ENCODE measurements at places on chromosomes 13 and 19. TPM values are rescaled to one million over a fixed set of nuclear protein-coding genes. Genes with fewer than 3 reads are reported as not detected.

The OVOL3 gene
- total RNA-seq: not detected

The TMEM150B gene
- total RNA-seq: not detected

The CFD gene
- total RNA-seq: 363 TPM

The CLEC17A gene
- not detected for total RNA-seq

DNA sequence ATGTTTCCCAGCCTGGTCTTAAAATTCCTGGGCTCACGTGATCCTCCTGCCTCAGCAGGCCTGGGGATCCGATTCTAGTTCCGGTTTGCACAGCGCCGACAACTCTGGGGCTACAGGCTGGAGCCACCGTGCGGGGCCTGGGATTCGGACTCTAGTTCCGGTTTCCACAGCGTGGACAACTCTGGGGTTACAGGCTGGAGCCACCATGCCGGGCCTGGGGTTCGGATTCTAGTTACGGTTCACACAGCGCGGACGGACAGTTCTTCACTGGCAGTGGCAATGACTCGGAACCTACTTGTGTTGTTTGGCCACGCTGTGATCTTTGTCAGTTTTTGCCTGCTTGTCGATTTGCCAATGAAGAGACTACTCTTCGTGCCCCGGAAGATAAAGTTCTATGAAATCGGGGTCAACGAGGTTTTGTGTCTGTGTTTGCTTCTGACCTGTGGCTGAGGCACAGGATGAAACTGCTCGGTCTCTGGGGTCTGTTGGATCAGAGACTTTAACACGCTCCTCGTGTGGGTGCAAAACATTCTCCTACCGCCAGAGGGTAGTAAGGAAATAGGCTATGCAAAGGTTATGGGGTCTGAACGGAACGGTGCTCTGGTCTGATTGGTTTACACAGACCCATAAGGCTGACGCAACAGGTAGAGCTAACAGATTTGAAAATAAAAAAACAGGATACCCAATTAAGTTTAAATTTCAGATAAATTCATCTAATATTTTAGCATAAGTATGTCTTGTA lies 12.1 kb upstream of the ZSCAN1 start:
- DNase-seq: peak; percentile 73

DNA sequence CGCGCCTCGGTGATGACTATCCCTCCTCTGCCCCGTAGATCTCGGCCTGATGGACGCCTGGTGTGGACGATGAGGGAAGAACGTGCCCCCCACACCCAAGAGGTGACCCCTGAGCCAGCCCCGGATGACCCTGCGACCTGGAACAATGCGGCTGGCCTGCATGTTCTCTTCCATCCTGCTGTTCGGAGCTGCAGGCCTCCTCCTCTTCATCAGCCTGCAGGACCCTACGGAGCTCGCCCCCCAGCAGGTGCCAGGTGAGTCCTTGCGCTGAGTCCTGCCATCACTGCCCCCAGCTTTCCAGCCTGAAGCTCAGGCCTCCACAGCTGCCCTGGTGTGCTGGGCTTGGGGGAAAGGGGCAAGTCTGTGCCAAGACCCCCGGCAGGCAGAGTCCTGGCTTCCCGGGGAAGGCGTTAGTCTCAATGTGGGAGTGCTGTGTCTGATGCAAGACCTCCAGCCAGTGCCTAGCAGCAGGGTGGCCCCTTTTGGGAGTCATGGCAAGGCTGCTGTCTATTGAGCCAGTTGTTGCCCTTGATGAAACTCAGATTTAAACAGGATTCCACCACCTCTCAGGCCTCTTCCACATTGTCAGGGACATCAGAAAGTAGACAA lies 67.5 kb downstream of the CHST8 start:
- DNase-seq: no peak

DNA sequence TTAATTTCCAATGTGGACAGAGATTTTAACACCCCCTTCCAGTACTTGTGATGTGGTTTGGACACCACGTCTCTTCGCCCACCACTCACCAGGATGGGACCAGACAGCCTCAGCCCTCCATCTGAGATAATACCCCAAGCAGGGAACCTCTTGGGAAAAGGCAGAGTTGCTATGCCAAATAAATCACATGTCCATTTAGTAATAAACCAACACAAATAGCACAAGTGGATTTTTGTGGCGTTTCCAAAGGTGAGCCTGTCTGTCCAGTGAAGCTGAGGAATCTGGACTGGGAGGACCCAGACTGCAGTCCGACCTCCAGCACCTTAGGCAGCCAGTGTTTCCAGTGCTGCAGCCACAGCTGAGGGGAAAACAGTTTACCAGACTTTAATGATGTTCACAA lies 34.1 kb upstream of the GAS6 start:
- peak; percentile 68 for DNase-seq

- no peak for DNase-seq
These were observed 954.7 kb downstream of the SLITRK6 start for GRCh38 chr13:84844473-84844872.

DNA sequence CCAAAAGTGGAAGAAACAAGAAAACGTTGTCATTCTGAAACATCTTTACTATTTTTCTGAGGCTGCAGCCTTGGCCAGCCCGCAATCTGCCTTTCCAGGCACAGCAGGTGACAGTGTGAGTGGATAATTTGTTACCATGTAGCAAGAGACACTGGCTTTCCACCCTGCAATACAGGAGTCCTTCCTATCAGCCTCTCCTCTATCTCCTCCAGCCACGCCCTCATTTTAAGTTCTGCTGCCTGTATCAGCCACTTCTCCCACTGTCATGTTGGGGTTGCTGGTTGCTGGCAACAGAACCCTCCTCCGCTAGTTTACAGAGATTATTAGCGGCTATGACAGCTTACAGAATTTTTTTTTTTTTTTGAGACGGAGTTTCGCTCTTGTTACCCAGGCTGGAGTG lies 7.7 kb upstream of the LGALS7 start:
- DNase-seq: no peak

DNA sequence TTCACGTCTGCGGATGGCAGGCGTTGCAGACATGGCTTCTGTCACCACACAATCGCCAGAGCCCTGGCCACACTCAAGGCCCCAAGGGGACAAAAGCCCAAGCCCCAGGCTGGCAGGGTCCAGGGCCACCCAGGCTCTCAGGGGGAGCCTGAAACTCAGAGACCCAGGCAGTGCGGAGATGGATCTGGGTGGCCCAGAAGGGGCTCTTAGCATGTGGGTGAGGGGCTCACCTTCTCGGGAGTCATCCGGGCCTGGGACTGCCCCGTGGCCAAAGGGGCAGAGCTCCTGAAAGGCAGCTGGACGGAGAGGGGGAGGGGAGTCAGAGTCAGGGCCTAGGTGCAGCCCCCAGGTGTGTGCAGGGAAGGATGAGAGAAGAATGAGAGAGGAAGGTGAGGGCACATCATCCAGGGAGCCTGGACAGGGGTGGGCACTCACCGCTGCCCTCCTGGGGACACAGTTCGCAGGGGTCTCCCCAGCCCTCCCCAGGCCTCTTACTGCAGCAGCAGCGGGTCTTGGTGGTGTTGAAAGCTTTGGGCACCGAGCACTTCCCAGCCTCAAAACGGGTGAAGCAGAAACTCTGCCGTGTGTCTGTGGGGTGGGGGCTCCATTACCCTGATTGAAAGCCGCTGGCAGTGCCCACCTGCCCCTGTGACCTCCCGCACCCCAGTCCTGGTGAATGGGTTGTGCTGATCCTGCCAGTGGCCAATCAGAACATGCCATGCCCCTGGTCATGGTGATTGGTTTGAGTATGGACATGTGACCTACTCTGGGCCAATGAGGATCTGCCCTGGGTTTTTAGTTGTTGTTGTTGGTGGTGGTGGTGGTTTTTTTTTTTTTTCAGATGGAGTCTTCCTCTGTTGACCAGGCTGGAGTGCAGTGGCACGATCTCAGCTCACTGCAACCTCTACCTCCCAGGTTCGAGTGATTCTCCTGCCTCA lies 37.4 kb downstream of the CCL25 start:
- no peak for DNase-seq

GRCh38 chr13:27273658-27274425 lies 3.2 kb downstream of the RASL11A start:
- no peak for DNase-seq

- peak; percentile 18 for DNase-seq
These were observed 599 bp downstream of the ZNF331 start for GRCh38 chr19:53538378-53539109.
